ENCODE measurements at places on chromosomes 11 and 22. TPM values are rescaled to one million over a fixed set of nuclear protein-coding genes. Genes with fewer than 3 reads are reported as not detected.

DNA sequence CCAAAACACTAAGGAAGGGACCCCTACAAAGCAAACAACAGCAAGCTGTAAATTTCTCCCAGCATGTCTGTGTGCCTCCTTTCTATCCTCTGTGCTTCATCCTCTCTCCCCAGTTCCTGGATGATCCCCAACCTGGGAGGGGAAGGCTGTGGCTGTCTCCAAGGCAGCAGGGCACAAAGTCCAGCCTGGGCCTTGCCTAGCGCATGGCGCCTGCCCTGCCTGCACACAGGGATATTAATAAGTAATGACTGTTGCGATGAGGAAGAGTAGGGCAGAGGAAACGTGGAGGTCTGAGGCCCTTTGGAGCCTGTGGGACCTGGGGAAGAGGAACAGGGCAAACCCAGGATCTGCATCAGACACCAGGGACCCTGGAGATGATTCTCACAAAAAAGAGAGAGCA lies 2.0 kb downstream of the USH1C start:
- DNase-seq = no peak

DNA sequence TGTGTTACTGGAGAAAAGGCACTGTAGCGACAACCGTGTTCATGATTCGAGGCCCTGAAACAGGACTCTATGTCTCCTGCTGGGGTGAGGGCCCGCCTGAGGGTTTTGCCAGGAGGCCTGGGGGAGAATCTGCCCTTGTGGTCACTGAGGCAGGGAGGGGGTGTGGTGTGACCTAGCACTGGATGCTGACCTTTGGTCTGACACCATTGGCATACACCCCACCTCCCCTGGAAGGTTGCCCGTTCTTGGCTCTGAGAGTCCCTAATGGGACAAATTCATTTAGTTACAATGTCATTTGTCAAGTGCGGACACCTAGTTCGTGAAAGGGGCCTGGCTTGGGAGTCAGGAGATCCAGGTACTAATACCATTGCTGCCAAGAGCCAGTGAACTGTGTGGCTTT lies 29.0 kb downstream of the NECTIN1 start:
- no peak for DNase-seq

- peak; percentile 69 for DNase-seq
Observed at GRCh38 chr11:46361283-46362155, 14.3 kb downstream of the DGKZ start.

- no peak for DNase-seq
Observed at GRCh38 chr11:77806993-77807392, 13.5 kb downstream of the RSF1 start.

The RFPL3 gene
- not detected for total RNA-seq

GRCh38 chr11:75538150-75538942 lies 12.6 kb upstream of the GDPD5 start:
- no peak for DNase-seq

- no peak for DNase-seq
Observed at GRCh38 chr11:563066-563811, 2.5 kb downstream of the RASSF7 start.

- no peak for DNase-seq
Observed at GRCh38 chr22:43330178-43331068, 12.7 kb downstream of the SCUBE1 start.

The RAG2 gene
- total RNA-seq = 4.3 TPM

The TYR gene
- not detected for total RNA-seq

GRCh38 chr22:29830585-29830984 lies 7.5 kb downstream of the ASCC2 start:
- DNase-seq = peak; percentile 57

The DDIAS gene
- total RNA-seq = 3.3 TPM

- no peak for DNase-seq
Observed at GRCh38 chr22:41831828-41832552, 915 bp upstream of the SREBF2 start.

The SAA4 gene
- not detected for total RNA-seq

GRCh38 chr22:31509061-31509762 lies 12.9 kb downstream of the SFI1 start:
- DNase-seq = no peak

The ATL3 gene
- total RNA-seq = 78.7 TPM

GRCh38 chr22:49413551-49413950 lies 414.1 kb downstream of the BRD1 start:
- no peak for DNase-seq

- no peak for DNase-seq
Observed at GRCh38 chr11:28727254-28727653, 619.1 kb downstream of the METTL15 start.

DNA sequence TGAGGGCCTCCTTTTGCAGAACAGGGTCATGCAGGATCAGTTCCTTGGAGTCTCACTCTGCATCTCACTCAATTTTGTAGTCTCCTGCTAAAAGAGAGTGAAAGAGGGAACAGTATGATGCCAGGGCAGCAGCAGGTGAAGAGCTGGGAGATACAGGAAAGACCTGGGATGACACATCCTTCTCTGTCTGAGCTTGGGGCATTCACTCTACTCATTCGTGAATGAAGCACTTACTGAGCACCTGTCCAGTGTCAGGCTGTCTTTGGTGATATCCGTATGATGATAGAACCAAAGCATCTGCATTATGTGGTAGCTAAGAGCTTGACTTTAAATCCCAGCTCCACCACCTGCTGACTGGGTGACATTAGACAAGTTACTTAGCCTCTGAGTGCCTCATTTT lies 14.4 kb downstream of the SREBF2 start:
- DNase-seq = no peak

DNA sequence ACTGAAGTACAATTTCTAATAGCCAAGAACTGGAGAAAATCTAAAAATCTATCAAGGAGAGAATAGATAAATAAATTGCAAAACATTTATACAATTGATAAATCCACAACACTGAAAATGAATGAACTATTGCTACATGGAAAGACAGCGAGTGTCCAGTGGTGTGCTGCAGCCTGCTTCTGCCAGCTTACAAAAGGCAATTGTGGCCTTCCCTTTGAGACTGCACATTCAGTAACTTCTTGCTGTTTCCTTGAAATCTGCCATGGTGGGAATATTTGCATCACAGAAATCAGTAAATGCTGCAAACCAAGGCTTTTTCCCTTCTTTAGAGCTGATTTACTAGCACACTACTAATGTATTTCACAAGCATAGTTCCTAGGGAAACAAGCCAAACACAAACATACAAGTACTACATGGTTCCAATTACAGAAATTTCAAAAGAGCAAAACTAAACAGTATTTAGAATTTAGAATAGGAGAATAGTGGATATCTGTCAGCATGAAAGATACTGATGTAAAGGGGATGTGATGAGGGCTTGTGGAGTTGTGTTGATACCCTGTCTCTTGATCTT lies 76.9 kb upstream of the TRIM77 start:
- DNase-seq = no peak

GRCh38 chr11:98564233-98564632 lies 456.5 kb upstream of the CNTN5 start:
- DNase-seq = no peak

GRCh38 chr11:35009191-35009943 lies 92.9 kb downstream of the PDHX start:
- no peak for DNase-seq

DNA sequence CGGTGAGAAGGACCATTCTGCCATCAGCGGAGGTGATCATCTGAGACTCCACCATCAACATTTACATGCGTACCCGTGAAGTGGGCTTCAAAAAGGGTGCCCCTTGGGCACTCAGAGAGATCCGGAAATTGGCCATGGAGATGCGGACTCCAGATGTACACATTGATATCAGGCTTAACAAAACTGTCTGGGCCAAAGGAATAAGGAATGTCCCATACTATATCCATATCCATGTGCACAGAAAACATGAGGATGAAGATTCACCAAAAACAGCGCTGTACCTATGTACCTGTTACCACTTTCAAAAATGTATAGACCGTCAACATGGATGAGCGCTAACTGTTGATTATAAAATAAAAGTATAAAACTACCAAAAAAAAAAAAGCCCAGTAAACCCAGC lies 10.8 kb downstream of the HSPA8 start:
- no peak for DNase-seq

The DGAT2 gene
- total RNA-seq = 17.8 TPM

The CABP7 gene
- 0.73 TPM for total RNA-seq

Data from thyroid gland (tissue), 4 donors.